Activated T-cell treated with anti-CD3 and anti-CD28 coated beads for 4 hours (primary cell): ENCODE measurements at places on chromosomes 4 and X.

DNA sequence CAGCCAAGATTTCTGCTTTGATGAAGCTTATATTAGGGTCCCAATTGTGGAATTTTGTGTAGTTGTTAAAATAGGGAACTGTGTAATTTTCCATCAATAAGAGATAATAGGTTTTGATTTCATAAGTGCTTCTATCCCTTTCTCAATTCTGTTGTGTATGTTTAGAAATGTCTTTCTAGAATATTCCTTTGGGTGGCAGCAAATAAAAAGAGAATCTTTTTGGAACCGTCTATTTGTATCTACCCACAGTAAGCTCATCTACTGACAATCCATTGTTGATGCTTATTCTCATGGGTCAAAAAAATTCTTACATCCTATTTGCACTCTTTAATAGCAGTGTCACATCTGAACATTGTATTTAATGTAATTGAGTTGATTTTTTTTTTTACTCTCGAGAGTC, 61.7 kb downstream of the TMA16 start:
- no peak for DNase-seq

DNA sequence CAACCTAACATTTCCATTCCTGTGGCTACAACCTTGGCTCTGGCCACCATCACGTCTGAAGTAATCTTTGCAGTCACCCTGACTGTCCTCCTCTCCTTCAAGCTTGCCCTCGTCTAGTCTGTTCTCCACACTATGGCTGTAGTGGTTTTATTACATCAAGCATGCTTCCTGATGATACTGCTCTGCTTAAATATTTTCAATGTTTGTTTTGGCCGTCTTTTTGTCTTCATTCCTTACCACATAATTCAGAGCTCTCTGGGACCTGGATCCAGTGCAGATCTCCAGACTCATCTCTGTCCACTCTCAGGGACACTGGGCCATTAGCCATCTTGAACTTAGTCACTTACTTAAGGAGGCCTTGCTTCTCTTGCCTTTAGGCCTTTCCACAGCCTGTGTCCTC, 27.7 kb upstream of the FREM3 start:
- no peak for DNase-seq

GRCh38 chrX:68922013-68922412, 93.2 kb downstream of the EFNB1 start:
- DNase-seq, result no peak

DNA sequence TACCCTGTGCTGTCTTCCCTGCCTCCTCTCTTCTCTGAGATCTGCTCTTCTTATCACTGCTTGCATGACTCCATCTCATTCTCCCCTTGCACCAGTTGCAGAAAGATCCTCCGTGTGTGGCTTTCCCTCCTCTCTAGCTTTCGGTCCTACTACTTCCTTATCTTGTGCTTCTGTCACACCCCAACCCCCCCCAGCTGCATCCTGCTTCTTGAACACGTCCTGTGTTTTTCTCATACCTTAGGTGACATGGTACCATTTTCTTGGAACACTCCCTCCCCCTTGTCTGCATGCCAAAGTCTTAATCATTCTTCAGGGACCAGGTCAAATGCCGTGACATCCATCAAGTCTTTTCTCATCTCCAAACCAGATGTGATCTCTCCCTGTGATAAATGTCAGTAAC, 46.4 kb downstream of the FHL1 start:
- DNase-seq, result no peak

DNA sequence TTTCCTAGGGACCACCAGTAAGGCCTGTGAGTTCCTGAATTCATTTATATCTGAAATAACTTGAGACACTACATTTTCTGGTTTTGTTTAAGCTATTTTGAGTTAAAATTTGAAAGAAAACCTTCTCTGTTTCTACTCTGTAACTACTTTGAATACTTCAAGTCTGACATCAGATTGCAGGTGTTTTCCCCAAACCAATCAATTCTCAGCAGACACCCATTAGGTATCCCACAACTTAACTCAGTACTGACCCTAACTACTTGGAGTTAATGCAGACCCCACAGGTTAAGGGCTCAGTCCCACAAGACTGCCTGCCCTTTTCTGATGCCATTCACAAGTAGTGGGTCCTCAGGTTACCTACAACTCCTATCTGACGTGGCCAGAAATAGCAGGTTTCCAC, 1100.0 kb upstream of the SLIT2 start:
- DNase-seq, result no peak

DNA sequence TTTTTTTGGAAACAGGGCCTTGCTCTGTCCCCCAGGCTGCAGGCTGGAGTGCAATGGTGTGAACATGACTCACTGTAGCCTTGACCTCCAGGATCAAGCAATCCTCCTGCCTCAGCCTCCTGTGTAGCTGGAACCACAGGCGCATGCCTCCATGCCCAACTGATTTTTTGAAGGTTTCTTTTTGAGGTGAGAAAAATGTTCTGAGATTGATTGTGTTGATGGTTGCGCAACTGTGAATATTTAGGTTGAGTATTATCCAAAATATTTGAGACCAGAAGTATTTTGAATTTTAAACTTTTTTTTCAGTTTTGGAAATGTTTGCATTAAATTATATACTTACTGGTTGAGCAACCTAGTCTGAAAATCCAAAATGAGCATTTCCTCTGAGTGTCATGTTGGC, 2.6 kb upstream of the CCNI start:
- no peak for DNase-seq

- DNase-seq, result no peak
Observed at GRCh38 chr4:42453612-42454011, 56.3 kb downstream of the SHISA3 start.

DNA sequence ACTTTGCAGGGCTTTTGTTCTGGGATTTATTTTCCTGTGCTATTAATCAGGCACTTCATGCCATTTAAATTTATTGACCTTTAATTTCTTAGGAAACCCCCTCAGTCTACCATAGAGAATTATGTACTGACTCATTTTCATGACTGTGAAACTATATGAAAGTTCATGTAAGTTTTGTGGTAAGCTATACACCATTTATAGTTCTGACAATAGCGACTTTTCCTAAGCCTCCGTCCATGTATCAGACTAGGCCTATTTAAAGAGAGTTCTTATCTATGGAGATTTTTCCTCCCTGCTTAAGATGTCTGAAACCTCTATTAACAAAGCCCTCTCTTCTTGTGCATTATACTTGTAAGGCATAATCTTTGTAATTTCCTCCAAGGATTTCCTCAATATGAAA, 111.6 kb downstream of the AFF2 start:
- no peak for DNase-seq

DNA sequence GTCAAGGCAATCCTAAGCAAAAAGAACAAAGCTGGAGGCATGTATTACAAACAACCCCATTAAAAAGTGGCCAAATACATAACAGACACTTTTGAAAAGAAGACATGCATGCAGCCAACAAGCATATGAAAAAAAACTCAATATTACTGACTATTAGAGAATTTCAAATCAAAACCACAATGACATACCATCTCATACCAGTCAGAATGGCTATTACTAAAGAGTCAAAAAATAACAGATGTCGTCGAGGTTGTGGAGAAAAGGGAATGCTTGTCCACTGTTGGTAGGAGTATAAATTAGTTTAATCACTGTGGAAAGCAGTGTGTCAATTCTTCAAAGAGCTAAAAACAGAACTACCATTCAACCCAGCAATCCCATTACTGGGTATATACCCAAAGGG, 604.6 kb upstream of the GRIA3 start:
- no peak for DNase-seq

GRCh38 chr4:100977746-100978397, 369.5 kb downstream of the PPP3CA start:
- no peak for DNase-seq

DNA sequence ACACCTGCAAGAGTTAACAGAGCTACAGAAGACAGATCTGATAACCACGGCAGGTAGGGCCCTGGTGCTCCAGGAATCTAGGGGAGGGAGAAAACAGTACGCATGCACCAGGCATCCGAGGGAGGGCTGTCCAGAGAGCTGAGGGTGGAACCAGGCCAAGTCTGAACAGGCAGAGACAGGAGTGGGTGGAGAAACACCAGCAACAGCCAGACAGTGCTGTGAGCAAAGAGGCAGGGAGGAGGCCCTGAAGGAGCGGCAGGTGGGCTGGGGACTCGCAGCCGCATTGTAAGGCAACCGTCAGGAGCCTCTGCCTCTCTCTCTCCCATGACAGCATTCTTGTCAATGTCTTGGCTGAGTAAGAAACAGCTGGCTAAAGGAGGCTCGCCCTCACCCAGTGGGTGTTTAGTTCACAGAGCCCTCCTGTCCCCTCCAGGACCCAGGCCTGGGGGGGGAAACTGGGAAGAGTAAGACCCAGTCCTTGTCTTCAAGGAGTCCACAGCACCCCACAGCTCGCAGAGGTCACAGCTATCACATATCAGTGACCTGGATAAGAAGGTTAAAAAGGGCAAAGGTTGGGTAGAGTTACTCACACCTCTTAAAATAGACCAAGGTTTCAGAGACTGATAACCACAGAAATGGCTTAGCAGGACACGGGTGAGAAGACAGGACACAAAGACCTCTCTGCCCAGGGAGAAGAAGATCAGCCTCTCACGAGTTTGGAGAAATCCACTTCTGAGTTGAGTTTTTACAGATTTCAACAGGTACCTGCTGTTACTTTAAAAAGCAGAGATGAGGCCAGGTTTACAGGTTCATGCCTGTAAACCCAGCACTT, 10.5 kb downstream of the ACSL1 start:
- no peak for DNase-seq

DNA sequence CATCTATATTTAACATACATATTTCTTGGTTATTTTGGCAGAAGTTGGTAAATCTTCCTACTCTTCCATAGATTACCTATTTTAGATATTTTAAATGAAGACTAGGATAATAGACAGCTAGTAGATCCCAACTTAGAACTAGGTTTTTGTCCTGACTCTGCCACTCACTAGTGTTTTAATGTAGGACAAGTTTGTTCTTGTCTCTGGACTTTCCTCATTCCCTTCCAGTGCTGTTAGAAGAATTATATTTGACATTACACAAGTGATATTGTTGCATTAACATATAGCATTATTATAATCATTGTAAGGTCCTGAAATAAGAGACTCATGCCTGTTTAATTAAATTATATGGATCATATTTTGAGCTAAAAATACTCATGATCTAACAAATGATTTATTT, 24.1 kb upstream of the ALB start:
- no peak for DNase-seq

DNA sequence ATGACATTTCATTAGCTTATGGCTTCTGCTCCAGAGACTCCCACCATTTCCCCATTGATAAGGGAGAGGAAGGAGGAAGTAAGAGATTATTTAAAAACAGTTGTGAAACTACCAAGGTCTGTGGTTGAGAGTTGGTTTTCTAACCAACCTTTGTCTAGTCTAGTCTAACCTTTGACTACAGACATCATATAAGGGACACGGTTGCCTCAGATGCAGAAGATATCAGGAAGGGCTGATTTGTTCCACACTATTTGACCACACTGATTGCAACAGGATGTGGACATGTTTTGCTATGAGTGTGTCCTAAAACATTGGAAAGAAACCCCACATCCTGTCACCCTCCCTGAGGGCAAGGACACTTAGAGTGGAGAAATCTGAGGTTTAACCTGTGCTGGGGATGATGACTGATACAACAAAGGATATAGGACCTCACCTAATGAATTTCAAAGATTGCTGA, 53.0 kb downstream of the COQ2 start:
- no peak for DNase-seq

DNA sequence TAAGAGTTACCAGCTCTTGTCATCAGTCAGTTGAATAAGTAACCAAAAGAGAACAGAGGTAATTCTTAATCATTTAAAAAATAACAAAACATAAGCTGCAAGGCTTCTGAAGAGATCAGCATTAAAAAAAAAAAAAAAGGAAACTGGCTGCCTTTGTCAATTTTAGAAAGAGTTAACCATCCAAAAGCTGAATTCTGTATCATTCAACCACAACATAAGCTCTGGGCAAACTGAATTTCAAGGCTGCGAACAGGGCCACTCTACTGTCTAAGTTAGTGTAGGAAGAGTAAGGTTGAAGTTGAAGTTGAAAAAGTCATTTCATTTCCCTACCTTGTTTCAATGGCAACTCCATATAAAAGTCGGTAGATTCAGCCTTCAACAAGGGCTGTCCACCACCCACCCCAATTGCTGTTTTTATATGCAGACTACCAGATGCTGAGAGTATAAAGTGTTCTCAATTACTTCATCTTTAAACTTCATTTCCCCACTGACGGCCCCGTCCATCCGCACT, 1.1 kb upstream of the LIN54 start:
- DNase-seq, result no peak

GRCh38 chr4:165877286-165877685, 4.2 kb downstream of the TLL1 start:
- DNase-seq, result no peak

DNA sequence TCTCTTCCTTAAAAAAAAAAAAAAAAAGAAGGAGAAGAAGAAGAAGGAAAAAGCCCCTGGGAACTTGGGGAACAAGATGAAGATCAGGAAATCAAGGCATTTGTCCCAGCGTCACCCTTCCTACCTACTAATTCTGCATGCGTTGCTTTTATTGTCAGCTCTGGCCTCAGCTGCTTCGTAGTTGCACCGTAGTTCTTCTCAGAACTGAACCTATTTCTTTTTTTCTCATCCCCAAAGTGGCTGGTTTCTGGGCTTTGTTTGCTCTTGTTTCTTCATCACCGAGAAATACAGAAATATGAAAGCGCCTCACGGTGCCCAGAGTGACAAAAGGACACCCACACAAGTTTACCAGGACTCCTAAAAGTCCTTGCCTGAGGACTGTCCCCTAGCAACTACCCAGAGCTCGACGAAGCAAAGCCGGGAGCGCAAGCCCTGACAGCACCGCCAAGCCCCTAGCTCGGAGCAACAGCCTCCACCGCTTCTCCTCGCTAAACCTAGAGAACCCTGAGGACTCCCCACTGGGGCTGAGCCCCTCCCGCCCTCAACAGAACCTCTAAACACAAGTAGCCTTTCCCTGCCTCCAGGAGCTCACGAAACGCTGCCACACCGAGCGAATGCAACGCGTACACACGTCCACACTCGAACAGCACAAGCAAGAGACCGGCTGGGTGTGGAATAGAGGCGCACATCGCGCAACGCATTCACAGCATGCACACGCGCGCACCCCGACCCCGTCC, 710 bp downstream of the PRKG2 start:
- DNase-seq, result no peak

- DNase-seq, result no peak
Observed at GRCh38 chrX:40207626-40208025, 109.9 kb upstream of the BCOR start.

DNA sequence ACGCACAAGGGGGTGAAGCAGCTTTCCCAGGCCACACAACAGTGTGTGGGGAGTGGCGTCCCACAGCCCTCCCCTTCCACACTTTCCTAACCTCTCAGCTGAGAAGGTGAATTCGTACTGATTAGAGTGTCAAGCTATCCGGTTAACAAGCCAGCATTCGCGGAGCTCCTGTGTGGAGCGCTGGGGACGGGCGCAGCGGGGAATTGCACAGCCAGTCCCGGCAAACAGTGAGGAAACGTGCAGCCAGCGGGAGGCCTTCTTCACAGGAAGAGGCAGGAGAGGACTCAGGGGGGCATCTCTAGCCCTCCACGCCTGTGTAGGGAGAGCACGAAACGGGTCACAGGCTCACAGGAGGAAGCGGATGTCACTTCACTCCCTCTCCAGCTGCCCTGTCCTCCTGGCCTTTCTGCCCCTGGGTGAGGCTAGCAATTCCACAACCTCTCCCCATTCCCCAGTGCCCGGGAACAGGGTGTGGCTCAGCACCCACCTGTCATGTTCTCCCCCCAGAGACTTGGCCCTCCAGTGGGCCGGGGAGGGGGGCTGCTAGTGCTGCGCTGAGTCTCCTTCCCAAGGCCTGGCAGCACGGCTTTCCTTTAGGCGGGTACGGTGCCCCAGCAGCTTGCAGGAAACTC, 117.3 kb downstream of the CPZ start:
- no peak for DNase-seq
